ENCODE measurements at places on chromosomes 3 and 15. TPM values are rescaled to one million over a fixed set of nuclear protein-coding genes. Genes with fewer than 3 reads are reported as not detected.

- no peak for DNase-seq
- no peak overlapping the region for H3K4me3 ChIP-seq
- peak overlapping the region; percentile 92 for H3K27ac ChIP-seq
- H3K36me3 ChIP-seq: no peaks in the 10 kb centered on the region
- H3K27me3 ChIP-seq: no peaks in the 10 kb centered on the region
- peaks cover 37% of the 10 kb centered on the region for H3K4me1 ChIP-seq
These were observed 100.1 kb upstream of the CHD2 start for GRCh38 chr15:92800013-92800412.

GRCh38 chr3:155069729-155070128 is 10.4 kb upstream of the MME start:
- H3K27me3 ChIP-seq: no peaks in the 10 kb centered on the region
- H3K4me1 ChIP-seq: peaks cover 17% of the 10 kb centered on the region
- no peaks in the 10 kb centered on the region for H3K36me3 ChIP-seq
- no peak for DNase-seq
- H3K27ac ChIP-seq: peak overlapping the region; percentile 32

DNA sequence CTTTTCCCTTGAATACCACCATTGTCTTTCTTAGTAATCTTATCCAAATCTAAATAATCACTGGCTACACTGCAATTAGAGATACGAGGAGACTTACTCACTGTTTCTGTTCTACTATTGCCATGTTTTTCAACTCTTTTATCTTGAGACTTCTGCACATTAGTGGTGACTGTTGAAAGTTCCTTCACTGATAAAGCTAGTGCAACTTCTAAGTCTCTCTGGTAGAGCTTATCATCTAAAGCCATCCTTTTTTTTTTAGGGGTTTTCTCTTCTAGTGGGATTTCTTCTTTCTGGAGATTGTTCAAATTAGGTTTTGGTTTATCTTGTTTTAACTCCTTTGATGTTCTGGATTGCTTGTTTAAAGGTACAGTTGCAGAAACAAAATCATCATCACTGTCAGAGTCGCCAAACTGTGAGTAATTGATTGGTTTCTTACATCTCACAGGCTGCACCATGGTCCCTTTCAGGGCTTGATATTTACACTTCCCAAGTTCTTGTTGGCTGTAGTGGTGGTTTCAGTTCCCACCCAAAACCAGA is 37.7 kb downstream of the NCK1 start:
- H3K27ac ChIP-seq: no peak overlapping the region
- H3K36me3 ChIP-seq: no peaks in the 10 kb centered on the region
- H3K27me3 ChIP-seq: no peaks in the 10 kb centered on the region
- no peak for DNase-seq
- H3K4me1 ChIP-seq: peaks cover 4% of the 10 kb centered on the region

DNA sequence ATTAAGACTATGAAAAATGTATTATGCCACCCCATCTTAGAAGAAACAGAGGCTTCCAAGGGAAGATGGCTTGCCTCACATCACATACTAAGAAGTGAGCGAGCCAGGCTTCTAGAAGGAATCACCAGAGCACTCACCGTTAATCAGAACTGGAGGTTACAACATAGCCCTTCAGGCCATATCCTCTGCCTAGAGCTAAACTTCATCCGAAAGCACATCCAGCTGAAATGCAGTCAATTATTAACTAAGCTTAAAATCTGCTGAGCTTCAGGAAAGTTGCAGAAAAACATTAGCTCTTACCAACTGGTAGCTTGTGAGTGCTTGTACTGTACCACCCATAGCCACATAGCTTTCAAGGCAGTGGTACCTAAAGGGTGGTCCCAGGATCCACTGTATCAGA is 483.2 kb downstream of the TBL1XR1 start:
- no peak for DNase-seq
- no peak overlapping the region for H3K27ac ChIP-seq
- no peak overlapping the region for H3K4me3 ChIP-seq

- no peaks in the 10 kb centered on the region for H3K4me1 ChIP-seq
- H3K27ac ChIP-seq: no peak overlapping the region
- H3K4me3 ChIP-seq: no peak overlapping the region
These were observed 59.9 kb downstream of the AP4E1 start for GRCh38 chr15:50968353-50968752.

GRCh38 chr3:183551930-183552329 is 3.6 kb downstream of the KLHL6 start:
- no peaks in the 10 kb centered on the region for H3K36me3 ChIP-seq
- H3K27ac ChIP-seq: no peak overlapping the region
- no peak overlapping the region for H3K4me3 ChIP-seq
- DNase-seq: no peak

GRCh38 chr3:62131620-62132019 is 241.7 kb downstream of the FEZF2 start:
- DNase-seq: no peak
- no peaks in the 10 kb centered on the region for H3K36me3 ChIP-seq
- H3K4me3 ChIP-seq: no peak overlapping the region
- H3K27ac ChIP-seq: peak overlapping the region; percentile 39

GRCh38 chr3:65664931-65665330 is 373.8 kb downstream of the MAGI1 start:
- no peaks in the 10 kb centered on the region for H3K36me3 ChIP-seq
- no peak overlapping the region for H3K27ac ChIP-seq
- H3K27me3 ChIP-seq: no peaks in the 10 kb centered on the region
- no peaks in the 10 kb centered on the region for H3K4me1 ChIP-seq
- no peak for DNase-seq
- no peak overlapping the region for H3K4me3 ChIP-seq

DNA sequence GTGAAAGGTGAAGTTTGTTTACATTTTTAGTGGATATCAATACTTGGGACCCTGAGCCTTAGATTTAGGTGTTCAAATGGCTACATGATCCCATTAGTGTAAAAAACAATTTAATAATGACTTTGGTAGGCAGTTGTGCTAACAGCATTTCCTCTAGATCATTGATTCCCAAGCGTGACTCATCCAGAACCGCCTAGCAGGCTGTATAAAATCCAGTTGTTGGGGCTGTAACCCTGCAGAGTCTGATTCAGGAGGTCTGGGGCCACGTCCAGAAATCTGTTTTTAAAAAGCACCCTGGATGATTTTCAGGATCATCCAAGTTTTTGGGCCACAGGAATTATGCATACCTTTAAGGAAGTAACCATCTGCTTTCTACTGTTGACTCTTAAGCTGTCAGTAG is 156.4 kb downstream of the TP63 start:
- H3K36me3 ChIP-seq: no peaks in the 10 kb centered on the region
- H3K27ac ChIP-seq: no peak overlapping the region
- no peak overlapping the region for H3K4me3 ChIP-seq

DNA sequence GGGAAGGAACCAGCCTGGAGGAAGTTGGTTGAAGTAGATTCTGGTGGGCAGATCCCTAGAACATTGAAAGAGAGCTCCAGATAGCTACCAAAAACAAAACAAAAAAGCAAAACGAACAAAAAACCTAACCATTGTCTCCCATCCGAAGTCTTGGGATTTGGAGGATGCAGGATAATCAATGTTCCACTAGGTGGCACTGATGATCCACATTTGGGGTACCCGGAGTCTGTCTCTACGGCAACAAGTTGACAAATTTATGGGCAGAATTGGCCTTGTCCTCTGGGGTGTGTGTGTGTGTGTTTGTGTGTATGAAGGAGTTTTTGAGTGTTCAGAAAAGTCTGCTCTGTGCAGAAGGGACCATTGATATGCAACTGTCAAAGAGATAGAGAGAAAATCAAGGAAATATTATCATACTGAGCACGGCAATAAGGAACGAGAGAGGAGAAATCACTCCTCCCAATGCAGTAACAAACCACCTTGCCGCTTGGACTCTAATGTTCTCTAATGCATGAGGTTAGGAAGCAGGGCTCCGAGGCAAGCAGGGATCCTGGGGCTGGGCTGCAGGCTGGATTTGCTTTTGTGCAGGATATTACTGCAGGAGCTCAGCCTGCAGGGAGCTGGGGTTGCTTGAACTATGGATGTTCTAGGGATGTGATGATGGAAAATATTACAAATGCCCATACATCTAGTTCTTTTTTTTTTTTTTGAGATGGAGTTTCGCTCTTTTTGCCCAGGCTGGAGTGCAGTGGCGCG is 59.8 kb upstream of the KLHL25 start:
- H3K36me3 ChIP-seq: no peaks in the 10 kb centered on the region
- no peak overlapping the region for H3K4me3 ChIP-seq
- no peaks in the 10 kb centered on the region for H3K4me1 ChIP-seq
- H3K27me3 ChIP-seq: no peaks in the 10 kb centered on the region

GRCh38 chr15:40037721-40038120 is 1.3 kb downstream of the SRP14 start:
- H3K27ac ChIP-seq: peak overlapping the region; percentile 94
- peaks cover 54% of the 10 kb centered on the region for H3K36me3 ChIP-seq
- H3K4me3 ChIP-seq: peak overlapping the region; percentile 80
- H3K27me3 ChIP-seq: no peaks in the 10 kb centered on the region

TLR9 gene
- total RNA-seq: not detected

ATP6V1A gene
- total RNA-seq: 17.2 TPM

DNA sequence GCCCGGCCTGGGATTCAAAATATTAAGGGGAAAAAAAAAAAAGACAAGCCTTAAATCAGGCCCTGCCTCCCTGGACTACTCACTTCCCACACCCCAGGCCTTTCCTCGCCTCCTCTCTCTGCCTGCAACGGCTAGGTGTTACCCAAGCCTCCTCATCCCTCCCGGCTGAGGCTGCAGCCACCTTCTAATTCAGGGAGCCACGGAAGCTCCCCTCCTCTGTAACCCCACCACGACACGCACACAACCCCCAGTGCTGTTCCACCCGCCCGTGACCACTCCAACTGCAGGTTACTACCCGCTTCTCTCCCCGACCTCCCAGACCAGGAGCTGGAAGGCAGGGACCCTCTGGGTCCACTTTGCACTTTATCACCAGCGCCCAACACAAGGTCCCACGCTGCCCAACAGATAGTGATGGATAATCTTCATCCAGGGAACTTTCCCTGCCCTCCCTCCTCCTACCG is 936 bp downstream of the KIF7 start:
- H3K4me1 ChIP-seq: no peaks in the 10 kb centered on the region
- H3K27me3 ChIP-seq: no peaks in the 10 kb centered on the region
- peak overlapping the region; percentile 67 for H3K4me3 ChIP-seq
- no peaks in the 10 kb centered on the region for H3K36me3 ChIP-seq

DNA sequence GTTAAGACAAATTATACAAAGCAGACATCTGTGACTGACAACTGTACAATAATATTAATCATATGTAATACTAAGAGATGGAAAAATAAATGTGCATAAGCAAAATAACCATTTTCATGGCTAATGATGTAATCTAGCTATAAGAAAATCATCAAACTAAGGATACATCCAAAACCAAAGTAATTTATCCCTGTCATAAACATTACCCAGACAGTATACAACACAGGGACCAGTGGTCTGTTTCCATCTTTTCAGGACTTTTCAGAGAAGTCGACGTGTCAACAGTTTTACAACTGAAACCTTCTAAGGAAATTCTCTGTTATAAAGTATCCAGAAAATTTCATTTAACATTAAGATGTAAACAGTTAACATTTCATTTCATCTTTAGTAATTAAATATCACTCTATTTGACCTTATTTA is 11.0 kb downstream of the THBS1 start:
- H3K27ac ChIP-seq: no peak overlapping the region
- H3K27me3 ChIP-seq: no peaks in the 10 kb centered on the region
- H3K4me3 ChIP-seq: no peak overlapping the region
- H3K36me3 ChIP-seq: peaks cover 35% of the 10 kb centered on the region
- no peak for DNase-seq

LSAMP gene
- total RNA-seq: not detected

DNA sequence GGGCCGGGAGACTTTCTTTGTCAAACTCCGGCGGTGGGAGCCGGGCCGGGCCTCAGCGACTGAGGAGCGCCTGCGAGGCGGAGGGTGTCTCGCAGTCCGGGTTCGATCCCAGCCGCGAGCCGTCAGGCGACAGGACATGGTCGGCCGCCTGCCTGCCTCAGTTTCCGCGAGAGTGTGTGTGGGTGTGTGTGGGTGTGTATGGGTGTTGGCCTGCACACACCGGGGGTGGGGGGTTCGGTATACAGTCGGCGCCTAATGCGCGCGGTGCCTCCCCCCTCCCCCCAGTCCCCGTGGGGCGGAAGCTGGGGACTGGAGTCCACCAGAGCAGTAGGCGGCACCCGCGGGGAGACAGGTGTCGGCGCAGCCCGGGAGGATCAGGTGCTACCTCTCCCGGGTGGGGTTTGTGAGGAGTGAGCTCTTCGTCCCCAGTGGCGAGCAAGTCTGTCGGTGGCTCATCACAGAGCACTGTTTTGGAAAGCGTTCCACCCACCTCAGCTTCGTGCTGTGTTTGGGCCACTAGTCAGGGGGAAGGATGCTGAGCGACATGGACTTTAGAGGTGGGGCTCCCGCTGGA is 246.3 kb downstream of the GOLGA6L6 start:
- DNase-seq: no peak
- no peaks in the 10 kb centered on the region for H3K36me3 ChIP-seq
- no peaks in the 10 kb centered on the region for H3K4me1 ChIP-seq
- no peak overlapping the region for H3K27ac ChIP-seq
- no peaks in the 10 kb centered on the region for H3K27me3 ChIP-seq
- H3K4me3 ChIP-seq: no peak overlapping the region

DNA sequence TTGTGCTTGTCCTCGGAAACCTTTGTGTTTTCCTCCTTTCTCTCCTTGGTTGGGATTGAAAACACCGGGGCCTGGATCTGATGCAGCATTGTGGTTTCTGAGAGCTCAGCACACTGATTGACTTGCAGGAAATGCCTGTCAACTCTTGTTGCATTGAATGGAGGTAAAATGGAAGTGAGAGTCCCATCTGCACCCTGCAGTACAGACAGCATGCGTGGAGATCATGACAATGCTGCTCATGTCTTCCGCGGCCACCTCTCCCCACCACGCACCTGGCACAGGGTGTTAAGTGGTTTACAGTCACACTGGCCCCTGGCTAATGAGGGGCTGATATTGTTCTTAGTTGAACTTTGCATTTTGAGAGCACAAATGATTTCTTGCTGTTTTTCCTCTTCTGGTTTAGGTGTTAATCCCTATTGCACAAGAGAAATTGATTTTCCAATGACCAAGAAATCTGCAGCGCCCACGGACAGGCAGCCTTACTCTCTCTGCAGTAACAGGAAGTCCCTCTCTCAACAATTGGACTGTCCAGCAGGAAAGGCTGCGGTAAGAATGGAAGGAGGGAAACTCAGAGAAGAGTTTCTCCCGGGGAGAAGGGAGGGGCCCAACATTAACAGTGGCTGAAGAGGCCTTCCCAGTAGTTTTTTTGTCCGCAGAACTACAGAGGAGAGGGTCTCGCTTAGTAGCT is 58.5 kb downstream of the STARD5 start:
- no peaks in the 10 kb centered on the region for H3K27me3 ChIP-seq
- peak overlapping the region; percentile 12 for H3K4me3 ChIP-seq
- H3K36me3 ChIP-seq: no peaks in the 10 kb centered on the region
- H3K27ac ChIP-seq: no peak overlapping the region
- H3K4me1 ChIP-seq: peaks cover 5% of the 10 kb centered on the region

Measured in psoas muscle (tissue), 8 donors.